ENCODE measurements at places on chromosomes 7 and 10.

DNA sequence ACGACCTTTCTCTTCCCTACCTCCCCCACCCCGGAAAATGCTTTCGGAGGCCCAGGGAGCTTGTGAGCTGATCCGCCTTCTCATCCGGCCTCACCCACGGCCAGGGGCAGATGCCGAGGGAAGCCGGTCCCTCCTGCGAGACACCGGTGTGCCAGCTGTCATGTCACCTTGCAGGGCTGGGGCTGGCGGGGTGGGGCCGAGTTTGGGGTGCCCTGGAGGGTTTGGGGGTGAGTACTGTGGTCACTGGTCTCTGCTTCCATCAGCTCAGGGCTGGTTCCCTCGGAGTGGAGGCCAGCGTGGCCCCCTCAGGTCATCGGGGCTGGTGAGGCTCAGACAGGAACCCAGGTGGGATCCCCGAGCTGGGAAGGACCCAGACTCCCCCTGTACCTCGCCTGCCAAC, 48.7 kb downstream of the RCC1L start:
- no peak for DNase-seq

GRCh38 chr10:106043863-106044262, 1120.6 kb downstream of the SORCS1 start:
- DNase-seq, result no peak

DNA sequence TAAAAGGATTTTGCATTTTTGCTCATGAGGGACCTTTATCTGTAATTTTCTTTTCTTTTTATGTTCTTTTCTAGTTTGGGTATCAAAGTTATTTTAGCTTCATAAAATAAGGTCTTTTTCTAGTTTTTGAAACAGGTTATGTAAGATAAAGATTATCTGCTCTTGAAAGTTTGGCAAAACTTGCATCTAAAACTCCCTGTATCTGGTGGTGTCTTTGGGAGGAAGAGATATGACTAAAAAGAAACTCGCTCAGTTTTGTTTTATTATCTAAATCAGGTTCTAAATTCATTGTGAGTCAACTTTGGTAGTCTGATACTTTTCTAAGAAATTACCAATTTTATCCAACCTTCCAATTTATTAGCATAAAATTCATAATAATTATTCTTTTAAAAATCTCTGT, 55.1 kb downstream of the VCL start:
- DNase-seq, result no peak

- DNase-seq, result no peak
Observed at GRCh38 chr7:11194492-11194891, 220.8 kb downstream of the PHF14 start.

GRCh38 chr10:18293536-18294510, 153.6 kb downstream of the CACNB2 start:
- no peak for DNase-seq

GRCh38 chr7:120725376-120726039, 132.4 kb downstream of the TSPAN12 start:
- DNase-seq, result no peak

GRCh38 chr7:50664461-50664922, 99.3 kb upstream of the DDC start:
- no peak for DNase-seq

DNA sequence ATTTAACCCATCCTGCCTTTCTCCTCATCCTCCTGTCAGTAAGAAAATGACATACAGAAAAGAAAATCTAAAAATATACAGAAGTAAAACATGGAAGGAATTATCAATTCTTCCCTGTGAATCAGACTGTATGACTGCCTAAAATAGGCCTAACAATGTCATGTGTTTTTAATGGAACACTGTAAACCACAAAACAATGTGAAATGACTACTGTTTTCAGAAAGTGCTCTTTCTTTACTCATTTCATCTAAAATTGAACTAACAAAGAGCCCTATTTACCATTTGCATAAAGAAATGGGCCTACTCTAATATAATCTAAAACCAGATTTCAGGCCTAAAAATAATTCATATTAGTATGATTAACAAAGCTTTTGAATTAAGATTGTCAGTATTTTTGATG, 35.7 kb downstream of the SEMA3E start:
- DNase-seq, result no peak

GRCh38 chr10:103933557-103934121, 15.7 kb upstream of the STN1 start:
- DNase-seq, result no peak

DNA sequence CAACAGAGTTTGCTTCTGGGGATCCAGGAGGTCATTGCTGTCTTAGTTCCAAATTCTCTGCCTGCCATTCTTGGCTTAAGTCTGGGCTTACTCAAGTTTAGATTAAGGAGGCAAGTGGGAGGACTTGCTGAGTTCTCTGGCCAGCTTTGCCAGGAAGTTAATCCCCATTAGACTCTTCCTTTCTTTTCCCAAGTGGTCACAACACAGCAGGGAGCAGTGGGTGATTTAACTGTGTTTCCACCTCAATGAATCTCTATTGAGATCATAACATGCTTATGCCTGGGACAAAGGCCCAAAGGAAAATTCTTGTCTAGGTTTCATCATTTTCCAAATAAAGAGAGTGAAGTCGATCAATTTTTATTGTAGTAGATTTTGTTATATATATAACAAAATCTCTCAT, 1159.6 kb downstream of the SORCS3 start:
- DNase-seq, result no peak
